ENCODE measurements at places on chromosomes 1 and 21.

DNA sequence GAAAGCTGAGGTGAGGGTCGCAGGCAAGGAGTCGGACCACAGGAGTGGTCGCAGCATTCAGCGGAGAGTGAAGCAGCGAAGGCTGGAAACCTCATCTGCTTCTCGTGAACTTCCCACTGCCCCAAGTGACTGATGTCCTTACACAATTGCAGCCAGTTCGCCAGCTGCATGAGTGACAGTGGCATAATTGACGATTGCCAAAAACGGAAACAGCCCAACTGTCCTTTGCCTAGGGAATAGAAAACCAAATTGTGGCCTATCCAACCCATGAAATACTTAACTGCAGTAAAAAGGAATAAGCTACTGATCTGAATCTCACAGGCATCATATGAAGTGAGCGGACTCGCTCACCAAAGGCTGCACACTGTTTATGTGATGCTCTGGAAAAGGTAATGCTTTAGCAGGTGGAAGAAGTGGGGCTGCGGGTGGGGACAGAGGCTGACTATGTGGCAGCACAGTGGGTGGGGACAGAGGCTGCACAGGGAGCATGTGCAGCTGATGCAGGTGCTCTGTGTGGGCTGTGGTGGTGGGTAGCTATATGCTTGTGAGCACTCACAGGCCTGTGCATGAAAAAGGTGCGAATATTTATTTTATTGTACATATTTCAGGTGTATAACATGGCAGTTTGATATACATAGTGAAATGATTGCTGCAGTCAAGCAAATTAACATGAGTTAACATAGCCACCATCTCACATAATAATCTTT is 4.2 kb upstream of the NLRP3 start:
- no peak for DNase-seq

DNA sequence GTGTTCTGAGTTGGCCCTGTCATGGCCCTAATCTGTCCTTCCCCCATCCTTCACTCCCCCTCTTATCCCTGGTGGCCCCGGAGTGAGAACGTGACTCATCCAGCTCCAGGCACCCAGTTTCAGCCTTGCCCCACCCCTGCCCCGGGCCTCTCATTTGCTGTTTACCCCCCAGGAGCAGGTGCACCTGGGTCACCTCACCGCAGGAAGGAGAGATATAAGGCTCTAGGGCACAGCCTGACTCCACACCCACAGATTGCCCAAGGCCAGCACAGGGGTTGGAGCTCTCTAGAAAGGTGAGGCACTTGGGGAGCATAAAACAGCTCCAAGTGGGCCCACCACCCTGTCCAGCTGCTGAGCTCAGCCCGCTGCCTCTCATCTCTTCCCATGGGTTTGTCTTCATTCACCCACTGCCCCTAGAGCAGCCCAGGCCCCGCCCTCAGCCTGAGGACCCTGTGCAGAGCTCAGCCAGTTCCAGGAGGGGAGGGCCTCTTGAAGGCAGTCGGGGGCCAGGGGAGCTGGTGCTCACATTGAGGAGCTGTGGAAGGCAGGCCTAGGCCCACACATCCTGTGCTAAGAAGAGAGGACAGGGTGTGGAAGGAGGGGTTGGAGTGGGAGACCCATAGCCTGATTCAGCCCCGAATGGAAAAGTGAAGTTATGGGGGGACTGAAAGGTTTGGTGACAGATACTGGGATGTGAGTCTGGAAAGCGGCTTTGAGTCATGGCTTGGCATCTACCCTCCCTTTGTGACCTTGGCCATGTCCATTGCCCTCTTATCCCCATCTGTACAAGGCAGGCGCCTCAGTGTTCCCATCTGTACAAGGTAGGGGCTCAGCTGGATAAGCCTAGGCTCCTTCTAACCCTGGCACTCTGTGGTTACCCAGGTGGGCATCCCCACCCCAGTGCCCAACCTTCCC is 16.1 kb upstream of the GPR37L1 start:
- peak; percentile 85 for DNase-seq

DNA sequence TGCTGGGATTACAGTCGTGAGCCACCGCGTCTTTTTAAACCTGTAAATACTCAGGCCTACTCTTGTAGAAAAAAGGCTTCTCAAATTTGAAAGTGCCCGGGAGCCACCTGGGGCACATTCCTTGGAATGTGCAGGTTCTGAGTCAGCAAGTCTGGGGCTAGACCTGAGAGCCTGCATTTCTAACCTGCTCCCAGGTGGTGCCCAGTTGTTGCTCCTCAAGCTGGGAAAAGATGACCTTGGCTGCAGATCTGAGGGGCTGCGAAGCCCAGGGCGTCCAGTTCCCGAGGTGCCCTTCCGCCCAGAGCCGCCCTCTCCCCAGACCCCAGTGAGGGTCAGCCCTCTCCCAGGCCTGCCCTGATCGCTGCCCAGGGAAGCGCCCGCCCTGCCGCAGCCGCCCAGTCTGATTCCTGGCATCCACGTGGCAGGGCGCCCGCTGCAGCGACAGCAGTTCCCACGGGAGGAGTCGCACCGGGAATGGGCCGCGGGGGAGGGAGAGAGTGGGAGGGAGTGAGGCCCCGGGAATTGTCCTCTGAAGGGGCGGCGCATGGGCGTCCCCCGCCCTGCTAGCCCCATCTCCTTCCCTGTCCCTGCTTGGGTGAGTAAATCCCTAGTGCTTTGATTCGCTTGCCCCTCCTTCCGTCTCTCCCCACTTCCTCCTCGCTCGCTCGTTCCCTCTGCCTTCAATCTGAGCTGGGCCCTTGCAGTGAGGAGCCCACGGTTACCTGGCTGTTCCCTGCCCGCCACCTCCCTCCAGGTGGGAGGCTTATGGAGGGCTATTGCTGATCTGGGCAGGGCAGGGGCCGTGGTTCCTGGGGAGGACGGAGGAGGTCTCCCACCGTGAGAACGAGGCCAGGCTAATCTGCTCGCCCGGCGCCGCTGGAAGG is 18.8 kb upstream of the TENT5B start:
- DNase-seq = no peak

DNA sequence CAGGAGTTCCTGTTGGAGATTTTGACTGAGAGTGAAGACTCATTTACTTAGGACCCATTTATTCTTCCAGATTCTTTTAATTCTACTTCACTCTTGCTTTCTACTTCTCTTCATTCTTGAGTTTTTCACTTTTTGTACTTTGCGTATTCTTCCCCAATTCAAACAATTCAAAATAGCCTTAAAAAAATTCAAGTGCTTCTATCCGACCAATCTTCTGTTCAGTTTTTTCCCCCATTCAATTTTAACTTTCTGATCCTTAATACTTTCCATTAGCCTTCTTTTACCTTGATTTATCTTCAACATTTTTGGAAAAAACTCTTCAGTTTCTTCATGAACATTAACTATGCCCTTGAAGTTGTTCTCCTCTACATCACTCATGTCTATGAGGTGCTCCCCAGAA is 21.1 kb downstream of the ZFYVE9 start:
- DNase-seq = no peak

- no peak for DNase-seq
Observed at GRCh38 chr21:15053500-15053899, 11.3 kb downstream of the NRIP1 start.

GRCh38 chr1:54410359-54410758 is 4.2 kb upstream of the SSBP3 start:
- DNase-seq = no peak

- no peak for DNase-seq
Observed at GRCh38 chr1:212816567-212817278, 25.0 kb downstream of the TATDN3 start.

- DNase-seq = no peak
Observed at GRCh38 chr21:42523211-42523610, 9.6 kb downstream of the SLC37A1 start.

- no peak for DNase-seq
Observed at GRCh38 chr1:5989286-5989605, 3.0 kb downstream of the NPHP4 start.

DNA sequence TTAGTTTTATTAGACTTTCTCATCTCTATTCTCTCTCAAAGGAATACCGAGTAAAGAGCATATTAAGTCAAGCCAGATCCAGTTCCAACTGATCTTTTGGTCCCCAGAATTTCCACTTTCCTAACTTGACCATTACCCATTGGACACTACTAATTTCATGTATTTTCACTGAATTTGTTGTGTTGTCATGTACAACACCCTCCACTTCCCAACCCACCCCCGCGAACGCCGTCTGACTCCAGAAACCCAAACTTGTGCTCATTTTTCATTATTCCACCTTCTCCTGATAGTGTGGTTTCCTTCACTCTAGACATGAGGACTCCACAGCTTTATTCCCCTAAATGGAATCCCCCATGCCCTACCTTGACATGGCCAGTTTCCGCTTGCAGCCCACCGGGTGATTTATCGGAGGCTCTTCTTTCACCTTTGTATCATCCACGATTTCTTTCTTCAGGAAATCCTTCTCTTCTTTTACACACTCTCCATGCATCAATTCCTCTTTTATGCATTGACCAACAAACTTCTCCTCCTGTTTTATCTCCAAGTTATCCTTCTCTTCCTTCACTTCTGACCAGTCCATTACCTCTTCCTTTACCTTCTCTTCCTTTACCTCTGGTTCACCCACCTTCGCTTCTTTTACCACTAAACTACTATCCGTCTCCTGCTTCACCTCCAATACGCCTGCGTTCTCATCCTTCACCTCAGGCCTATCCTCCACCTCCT is 805 bp downstream of the ZNHIT6 start:
- DNase-seq = no peak

DNA sequence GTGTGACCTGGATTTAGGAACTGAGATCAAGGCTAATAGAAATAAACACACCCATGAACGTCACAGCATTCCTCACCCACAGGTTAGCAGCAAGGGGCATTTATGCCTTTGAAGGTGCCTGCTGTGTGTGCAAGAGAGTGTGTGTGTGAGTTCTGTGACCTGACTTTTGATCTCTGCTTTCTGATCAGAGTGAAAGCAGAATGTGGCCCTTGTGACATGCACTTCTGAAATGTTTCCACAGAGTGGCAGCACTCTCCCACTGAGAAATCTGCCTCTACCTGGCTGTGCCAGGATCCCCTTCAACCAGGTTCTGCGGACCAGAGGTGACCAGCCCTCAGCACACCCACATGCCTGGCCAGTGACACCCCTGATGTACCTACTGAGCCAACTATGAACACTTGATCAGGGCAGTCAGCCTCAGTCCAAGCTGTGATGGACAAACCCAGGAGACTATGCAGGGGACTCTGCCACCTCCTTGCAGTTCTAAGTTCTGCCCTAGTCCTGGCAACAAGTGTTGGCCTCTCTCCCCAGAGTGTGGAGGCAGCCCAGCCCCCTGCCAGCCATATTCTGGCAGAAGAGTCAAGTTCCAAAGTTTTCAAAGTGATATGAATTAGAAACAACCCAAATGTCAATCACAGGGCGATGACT is 41.0 kb downstream of the RXRG start:
- DNase-seq = peak; percentile 43

GRCh38 chr1:162857850-162858249 is 3.1 kb downstream of the CCDC190 start:
- no peak for DNase-seq

DNA sequence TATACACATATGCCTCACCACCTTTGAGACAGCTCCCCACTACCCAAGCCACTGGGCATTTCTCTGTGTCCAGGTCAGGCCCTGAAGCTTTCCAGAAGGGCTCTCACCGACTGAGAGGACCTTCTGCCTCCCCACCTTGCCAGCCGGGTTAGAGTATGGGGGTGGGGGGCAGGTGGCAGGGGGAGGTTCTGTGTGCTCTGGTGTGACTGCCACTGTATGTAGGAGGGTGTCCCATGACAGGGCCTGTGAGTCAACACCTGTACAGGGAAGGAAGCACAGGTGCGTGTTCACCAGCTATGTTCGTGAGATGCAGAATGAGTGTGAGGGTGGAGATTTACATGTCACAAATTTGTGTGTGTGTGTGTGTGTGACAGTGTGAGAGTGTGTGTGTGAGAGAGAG is 7.0 kb downstream of the AHDC1 start:
- DNase-seq = no peak

DNA sequence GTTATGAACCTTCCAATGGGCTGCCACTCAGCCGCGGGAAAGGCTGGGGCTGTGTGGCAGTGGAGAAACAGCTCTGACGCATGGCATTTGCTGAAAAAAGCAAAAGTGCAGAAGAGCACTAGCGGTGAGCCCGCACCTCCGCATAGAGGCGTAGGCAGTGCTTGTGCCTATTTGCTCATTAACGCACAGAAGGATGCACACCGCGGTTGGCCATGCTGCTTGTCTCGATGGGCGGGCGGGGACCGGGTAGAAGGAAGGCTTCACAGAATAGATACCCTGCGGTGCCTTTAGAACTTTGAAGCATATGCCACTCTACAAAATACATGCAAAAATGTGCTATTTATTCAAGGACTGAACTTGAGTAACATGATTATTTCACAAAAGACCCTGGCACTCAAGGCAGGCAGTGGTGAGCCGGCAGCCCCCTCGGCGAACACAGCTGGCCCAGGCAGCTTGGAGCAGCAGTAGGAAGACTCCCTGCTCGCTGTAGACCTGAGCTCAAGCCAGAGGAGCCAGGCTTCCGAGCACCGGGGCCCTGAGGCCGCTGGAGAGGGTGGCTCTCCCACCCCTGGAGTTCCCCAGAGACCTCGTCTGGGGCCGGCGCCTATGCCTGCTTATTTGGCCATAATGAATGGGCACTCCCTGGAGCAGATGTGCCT is 71.5 kb downstream of the SIK1 start:
- no peak for DNase-seq

DNA sequence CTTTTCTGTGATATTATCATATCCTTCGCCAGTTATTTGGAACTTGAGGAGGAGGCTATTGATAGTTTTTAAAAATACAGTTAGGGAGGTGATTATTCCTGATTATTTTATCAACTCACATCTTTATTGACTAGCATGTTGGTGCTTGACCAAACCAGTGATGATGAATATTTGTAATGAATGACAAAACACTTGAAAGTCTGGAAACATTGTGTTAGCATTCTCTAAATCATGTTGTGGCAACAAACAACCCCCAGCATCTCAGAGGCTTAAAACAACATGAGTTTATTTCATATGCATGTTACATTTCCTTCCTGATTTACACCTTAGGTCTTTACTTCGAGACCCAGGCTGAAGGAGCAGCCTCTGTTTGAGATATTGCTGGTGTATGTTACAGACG is 10.7 kb upstream of the JUN start:
- DNase-seq = no peak

- DNase-seq = no peak
Observed at GRCh38 chr1:228979325-228979699, 244.0 kb downstream of the RHOU start.

- DNase-seq = no peak
Observed at GRCh38 chr1:199123615-199124014, 484.8 kb downstream of the PTPRC start.

DNA sequence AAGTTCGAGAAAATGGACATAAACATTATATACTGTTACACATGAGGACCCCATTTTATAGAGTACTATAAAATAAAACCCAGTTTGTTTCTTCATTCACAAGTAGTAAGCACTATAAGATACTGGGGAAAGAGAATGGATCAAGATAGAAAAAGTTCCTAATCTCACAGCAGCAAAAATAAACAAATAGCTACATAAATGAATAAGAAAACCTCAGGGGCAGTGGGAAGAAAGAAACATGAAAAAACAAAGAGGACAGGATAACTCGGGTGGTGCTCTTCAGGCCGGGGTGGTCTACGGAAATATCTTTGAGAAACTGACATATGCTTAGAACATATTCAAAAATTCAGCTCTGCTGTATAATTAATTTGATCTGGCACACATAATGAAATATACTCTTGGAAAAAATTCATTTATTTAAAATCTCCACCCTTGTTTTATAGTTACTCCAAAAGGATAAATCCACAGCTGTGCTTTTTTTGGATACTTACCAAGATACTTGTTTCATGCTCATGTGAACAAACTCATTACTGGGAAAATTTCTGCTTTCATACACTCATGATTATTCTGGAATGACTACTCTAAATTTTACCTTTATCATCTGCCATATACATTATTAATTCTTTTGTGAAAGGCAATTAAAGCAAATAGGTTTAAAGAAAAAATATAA is 20.0 kb downstream of the CEP170 start:
- no peak for DNase-seq

GRCh38 chr1:232162001-232162400 is 467.9 kb downstream of the SIPA1L2 start:
- DNase-seq = no peak

All from NCI-H774 (cell line).